ENCODE measurements at places on chromosomes 4 and X. TPM values are rescaled to one million over a fixed set of nuclear protein-coding genes. Genes with fewer than 3 reads are reported as not detected.

Gene UGT8
- 11.6 TPM for total RNA-seq

GRCh38 chr4:134388351-134388750, 186.8 kb upstream of the PABPC4L start:
- no peak for DNase-seq

DNA sequence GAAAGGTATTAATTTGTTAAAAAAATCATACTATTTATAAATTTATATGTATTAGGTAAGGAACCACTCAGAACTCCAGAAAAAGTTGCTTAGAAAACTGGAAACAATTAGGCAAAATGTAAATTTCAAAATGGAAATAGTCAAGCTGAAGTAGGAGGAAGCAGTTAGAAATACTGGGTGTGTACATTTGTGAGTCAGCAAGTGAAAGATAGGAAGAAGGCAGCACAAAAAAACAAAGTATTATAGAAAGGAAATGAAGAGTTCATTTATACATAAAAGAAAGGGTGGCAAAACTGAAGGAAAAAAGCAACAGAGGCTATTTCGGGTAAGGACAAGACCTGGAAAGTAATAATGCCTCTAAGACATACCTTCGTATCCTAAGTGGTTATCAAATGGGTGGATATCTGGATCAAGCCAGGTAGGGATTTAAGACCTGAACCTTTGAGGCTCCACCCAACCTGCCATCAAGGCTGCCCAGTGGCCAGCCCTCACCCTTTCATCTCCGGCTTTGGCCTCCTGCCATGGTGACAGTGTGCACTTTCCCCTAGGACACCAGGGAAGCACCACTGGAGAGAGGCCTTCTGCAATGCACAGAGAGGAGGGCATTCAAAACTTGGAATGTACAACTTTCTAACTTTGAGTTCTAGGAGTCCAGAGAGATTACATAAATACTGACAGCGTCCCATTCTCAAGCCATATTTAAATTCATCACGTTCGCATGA, at the start of gene LRRC66:
TSS of gene LRRC66 (minus strand) at position 428 of the 722 bp plus-strand sequence. CDS start 2,750 bp downstream, outside the sequence.
- no peak for DNase-seq

Gene SPATA18
- 4.1 TPM for total RNA-seq

Gene OPN1LW
- not detected for total RNA-seq

GRCh38 chrX:110941906-110942305, 146.3 kb upstream of the CHRDL1 start:
- no peak for DNase-seq

DNA sequence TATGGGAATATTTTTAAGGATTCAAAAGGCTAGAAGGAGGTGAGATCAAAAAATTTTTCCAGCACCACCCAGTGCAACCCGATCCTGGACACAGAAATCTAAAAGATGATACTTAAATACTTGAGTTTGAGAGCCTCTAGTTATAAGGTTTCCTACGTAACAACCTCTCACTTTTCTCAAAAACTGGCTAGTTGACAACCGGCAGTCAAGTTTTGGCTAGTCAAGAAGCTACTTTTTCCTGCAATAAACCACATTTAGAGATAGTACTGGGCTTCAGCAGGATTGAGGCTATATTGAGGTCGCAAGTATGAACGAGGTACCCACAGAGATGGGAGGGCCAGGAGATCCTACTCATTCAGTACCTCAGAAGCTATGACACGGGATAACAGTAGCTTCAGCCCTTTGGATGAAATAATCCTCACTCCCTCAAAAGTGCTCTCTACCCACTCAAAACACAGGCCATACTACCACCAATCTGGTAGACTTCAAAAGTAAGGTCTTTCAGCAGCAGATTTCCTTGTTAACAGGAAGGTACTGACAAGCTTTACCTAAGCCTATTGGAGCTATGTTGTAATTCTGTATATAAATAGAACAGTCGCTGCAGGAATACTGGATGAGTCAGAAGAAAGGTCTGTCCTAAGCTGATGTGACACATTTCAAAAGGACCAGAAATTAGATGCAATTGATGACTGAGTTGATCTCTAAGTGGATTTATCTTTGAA, 1.5 kb upstream of the TSPAN5 start:
- DNase-seq, result peak; percentile 50

DNA sequence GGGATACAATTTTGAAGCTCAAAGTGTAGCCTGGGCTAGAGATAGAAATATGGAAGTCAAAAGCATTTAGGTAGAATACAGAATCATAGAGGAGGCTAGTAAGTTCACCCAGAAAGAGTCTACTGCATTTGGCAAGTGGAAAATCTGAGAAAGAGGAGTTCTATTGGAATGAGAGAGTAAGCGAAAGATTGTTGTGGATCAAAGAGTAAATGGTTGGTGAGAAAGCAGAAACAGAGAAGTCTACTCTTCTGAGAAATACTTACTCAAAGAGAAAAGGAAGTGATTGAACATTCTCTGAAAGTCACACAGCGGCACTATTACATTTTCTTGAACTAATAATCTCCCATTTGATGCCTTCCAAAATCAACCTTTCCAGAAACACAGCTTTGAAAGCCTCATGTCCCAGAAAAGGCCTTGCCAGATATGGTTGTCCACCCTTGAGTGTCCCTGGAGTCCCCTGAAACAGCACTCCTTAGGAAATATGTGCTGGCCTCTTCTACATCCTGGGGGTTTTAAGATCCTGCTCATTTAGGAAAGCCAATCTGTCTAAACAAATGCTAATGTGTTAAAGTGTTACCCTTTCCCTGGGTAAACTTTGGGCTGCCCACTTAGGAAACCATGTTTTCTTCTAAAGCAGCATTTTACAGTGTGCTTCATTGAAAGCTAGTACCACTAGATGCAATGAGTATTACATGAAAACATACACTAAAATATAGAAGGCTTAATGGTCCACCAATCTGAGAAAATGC, 132.6 kb downstream of the INPP4B start:
- no peak for DNase-seq

GRCh38 chrX:132638313-132638712, 149.5 kb upstream of the MBNL3 start:
- DNase-seq, result no peak

GRCh38 chrX:66126662-66127061, 37.4 kb upstream of the HEPH start:
- DNase-seq, result no peak

Gene KIT
- 0.22 TPM for total RNA-seq

DNA sequence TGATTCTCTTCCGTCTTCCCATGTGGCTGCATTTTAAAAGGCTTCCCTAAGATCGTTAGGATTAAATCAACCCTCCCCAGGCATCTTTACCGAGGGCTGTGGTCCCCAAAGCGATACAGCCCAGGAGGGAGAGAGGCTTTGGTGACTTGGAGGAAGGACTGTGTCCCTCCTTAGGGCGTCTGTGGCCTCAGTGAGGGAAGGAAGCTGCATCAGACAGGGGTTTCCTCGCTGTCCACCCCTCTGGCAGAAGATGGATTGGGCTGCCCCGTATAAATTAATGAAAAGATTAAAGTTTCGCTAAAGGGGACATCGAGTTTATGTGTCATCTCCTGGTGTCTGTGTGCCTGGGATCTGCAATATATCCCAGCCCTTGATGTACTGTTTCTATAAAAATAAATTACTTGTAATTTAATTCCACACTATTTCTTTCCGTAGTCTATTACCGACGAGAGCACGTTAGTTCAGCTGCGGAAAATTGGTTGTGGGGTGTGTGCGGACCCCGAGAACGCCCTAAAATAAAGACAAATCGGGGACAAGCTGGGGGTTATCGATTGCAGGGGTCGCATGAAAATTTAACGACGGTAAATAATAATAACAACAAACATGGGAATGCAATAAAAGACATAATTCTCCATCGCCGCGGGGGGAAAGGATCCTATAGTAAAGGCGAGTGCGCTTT, 6.5 kb downstream of the SHOX start:
- DNase-seq, result no peak

Gene NPY2R
- not detected for total RNA-seq

GRCh38 chr4:61837395-61837794, 637.3 kb downstream of the ADGRL3 start:
- no peak for DNase-seq

GRCh38 chr4:123520325-123520724, 123.7 kb downstream of the SPRY1 start:
- no peak for DNase-seq

DNA sequence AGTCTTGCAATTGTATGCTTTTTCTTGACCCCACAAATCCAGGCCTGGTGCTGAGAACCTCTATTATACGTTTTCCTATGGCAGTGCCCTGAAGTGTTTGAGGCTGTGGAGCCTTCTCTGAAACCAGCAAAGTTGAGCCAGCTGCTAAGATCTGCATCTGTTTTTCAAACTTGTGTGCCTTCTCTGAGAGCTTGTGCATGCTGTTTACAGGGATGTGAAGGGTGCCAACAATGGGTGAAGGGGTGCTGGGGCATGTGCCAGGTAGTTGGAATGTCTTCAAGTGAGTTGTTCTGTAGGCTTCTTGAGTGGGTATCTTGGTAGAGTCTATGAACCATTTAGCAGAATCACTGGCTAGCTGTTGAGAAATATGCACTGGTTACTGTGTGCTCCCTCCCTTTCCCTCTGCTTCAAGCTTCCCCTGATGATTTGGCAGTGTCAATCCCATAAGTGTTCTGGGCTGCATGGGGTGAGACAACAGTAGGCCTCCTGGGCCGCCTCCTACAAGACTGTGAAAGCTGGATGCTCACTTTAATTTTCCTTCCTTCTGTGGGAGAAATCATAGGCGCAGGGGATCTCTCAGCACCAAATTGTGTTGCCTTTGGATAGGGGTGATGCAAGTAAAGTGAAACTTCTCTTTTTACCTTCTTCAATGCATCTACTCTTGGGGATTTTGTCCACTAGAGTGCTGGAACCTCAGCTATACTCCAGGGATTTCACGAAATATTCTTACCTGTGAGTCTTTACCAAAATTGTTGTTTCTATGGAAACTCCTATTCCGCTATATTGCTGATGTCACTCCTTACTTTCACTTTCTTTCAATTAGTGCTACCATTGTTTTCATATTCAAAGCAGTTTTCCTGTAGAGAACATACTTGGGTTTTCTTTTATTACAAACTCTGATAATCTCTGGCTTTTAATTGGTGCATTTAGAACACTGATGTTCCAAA, 30.0 kb downstream of the ITM2A start:
- no peak for DNase-seq

DNA sequence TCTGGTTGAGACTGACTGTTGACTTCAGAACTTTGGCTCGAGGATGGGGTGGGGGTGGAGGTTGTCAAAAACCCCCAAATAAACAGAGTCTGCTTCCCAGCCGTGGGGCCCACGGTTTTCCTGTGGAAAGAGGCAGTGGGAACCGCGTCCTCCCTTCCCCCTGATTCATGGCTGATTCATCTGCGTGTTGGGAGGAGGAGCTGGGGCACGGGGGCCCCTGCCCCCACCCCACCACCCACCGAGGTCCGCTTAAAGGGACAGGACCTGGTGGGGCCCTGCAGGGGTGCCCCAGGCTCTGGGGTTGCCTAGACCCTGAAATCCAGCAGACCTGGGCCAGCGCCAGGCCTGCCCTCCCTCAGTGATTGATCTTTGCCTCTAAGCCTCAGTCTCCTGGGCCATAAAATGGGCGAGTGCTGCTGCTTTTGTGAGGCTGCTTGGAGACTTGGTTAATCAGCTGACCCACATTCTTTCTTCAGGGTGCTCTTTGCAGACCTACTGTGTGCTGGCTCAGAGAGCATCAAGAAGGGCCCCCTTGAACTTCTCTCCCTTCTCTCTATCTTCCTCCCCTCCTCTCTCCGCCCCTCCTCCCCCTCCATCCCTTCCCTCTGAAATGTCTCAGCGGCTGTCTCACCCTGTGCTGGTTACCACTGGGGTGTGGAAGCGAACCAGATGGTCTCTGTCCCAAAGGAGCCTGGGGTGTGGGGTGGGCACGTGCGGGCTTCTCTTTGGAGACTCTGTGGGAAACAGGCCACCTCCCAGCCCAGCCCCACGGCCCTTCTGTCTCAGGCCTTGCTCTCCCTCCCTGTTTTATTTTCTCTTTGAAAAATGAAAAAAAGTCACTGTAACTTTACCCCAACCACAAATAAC, 9.1 kb downstream of the HTRA3 start:
- no peak for DNase-seq

Gene SNCA
- total RNA-seq, result 2.4 TPM

Gene ZNF157
- 0.07 TPM for total RNA-seq

DNA sequence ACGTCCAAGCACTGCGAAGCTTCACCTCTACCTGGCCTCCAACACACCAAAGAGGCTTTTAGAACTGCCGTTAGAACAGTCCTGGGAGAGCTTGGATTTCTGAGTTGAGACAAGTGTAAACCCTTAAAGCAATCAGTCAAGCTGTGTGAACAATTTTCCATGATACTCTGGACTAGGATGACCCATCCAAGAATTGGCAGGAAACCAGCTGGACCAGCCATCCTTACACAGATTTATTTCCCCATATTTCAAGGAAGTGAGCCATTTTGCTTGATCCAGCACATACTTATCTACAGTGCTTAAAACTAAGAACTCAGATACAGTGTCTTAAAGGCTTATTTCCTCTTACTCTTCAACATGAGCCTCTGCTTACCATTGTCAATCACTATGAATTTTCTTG, 340.7 kb upstream of the HS3ST1 start:
- peak; percentile 29 for DNase-seq

DNA sequence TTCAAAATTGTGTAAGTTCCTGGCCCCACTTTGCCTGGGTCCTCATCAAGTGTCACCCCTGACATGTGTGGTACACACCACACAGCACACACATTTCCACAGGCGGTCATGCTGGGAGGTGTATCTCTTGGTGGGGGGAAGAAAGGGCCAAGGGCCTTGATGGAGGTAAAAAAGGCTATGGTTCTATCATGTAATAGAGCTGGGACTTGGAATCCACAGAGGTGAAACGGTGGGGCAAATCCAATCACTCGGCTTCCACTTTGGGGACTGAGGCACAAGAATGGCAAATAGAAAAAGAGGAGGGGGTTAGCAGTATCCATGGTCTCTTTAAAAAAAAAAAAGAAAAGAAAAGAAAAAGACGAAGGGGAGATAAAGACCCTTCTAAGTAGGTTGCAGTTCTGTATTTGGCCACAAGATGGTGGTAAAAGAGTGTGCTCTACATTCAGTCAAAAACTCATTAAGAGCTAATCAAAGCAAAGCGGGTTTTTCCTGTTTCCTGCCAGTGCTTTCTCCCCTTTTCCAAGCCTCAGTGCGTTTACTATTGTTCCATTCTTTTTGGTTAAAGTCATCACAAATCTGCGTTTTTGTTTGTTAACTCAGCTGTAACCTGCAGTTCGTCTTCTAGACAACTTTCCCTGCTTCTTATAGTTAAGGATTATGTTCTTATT, 37.0 kb upstream of the ATP6AP2 start:
- peak; percentile 51 for DNase-seq

GRCh38 chr4:137367620-137368019, 164.7 kb downstream of the PCDH18 start:
- no peak for DNase-seq

DNA sequence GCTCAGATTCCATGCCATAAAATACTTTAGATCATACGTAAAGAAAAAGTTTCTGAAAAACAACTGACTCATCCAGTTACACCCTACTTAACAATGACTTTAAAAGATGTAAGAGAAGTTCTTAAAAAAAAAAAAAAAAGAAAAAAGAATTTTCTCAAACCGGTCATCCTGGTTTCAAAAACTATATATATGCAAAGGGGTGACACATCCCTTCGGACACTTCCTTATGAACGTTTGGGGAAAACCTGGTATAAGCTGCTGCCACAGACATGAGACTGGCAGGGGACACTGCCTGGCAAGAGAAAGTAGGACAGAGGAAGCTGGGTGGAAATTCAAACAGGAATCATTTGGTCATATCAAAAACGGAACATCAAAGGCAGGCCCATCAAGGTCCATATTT, 81.2 kb upstream of the PRSS48 start:
- no peak for DNase-seq

- no peak for DNase-seq
These were observed 82.3 kb upstream of the ADRA2C start for GRCh38 chr4:3683744-3684421.
